NCI-H2227 treated with DMSO at 0.1 percent for 48 hours (cell line): ENCODE measurements at places on chromosomes 13 and 19.

DNA sequence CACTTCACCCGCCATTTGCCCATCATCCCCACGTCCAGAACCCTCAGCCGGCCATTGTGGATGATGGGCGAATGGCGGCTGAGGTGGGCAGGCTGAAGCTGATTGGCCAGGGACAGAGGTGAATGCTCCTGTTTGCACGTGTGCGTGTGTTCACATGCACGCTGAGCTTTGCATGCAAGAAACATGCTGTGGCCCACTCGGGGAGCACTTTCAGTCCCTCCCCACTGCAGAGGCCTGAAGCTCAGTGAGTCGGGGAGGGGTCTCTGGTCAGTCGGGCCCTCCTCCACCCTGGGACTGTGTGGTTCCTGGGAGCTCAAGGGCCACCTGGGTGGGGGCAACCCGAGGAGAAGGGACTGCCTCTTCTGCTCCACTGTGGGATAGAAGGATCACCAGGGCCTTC is 24.9 kb downstream of the CEBPA start:
- DNase-seq = no peak

DNA sequence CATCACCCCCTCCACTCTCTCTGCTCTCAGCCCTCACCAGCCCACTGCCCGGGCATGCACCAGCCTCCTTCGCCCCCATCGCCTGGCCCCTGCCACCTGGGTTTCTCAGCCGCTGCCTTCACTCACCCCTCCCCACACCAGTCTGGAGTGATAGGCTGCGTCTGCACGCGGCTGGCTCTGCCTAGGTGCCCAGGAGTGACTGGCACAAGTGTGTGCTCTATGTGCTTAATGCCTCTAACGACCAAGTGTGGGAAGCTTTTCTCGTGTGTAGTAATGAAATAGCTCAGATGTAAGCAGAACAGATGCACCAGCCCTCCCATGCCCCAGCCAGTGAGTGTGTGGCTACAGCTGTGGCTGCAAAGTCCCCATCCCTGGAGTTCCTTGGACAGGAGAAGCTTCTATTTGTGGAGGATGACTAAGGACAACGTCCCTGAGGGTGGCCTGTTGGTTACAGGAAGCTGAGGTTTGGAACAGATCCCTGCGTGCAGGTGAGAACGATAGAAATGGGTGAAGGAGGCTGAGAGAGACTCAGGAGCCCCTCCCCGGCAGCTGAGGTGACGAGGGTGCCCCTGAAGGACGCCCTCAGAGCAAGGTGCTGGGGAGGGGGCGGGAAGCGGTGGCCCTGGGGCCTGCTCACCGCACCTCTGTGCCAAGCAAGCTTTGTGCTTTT is 35.6 kb downstream of the ATP11A start:
- DNase-seq = no peak

- no peak for DNase-seq
Observed at GRCh38 chr19:10593820-10594637, 6.9 kb upstream of the AP1M2 start.

DNA sequence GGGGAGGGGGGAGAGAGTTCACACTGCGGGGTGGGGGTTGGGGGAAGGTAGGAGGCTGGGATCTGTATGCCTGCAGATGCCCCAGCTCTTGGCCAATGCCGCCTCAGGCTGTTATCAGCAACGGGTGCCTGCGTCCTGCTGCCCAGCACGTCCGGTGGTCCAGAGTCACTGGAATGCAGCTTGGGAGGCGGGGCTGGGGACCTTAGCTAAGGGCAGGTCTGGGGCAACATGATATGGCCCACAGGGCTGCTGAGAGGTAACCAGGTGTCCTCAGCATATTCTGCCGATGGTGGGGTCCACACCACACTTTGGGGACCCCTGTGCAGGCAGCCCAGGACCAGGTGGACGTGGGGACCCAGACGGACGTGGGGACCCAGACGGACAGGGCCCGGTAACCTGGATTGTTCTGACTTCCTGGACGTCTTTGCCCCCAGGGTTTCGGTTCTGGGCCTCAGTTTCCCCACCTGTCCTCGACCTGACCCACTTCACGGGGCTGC is 668 bp upstream of the ARHGAP45 start:
- no peak for DNase-seq

DNA sequence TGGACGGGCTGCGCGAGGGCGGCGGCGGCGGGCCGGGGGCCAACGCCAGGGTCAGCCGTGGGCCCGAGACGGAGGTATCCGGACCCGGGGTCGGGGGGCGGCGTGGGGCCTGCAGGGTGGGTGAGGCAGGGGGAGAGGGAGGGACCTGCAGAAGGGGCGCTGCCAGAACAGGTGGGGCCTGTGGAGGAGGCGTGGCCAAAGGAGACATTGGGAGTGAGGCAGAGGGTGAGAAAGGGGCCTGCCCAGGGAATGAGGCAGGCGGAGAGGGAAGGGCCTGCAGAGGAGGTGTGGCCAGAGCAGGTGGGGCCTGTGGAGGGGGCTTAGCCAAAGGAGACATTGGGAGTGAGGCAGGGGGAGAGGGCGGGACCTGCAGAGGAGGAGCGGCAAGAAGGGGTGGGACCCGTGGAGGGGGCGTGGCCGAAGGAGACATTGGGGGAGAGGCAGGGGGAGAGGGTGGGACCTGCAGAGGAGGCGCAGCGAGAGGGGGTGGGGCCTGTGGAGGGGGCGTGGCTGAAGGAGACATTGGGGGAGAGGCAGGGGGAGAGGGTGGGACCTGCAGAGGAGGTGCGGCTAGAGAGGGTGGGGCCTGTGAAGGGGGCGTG is 4.2 kb downstream of the PRR36 start:
- DNase-seq = no peak
